ENCODE measurements at places on chromosomes 1 and 21.

DNA sequence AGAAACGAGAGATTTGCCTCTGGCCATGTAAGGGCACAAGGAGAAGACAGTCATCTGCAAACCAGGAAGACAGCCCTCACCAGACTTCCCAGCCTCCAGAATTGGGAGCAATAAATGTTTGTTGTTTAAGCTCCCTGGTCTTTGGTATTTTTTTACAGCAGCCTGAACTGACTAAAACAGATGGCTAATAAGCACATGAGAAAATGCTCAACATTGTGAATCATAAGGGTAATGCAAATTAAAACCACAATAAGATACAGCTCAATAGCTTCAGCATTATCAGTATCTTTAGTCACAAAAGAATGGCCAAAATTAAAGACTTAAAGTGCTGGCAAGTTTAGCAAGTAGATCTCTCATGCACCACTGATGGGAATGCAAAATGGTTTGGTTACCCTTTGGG, 11.7 kb downstream of the UBE2G2 start:
- DNase-seq, result no peak

GRCh38 chr21:28154121-28154520, 838.6 kb downstream of the LTN1 start:
- DNase-seq, result no peak

- DNase-seq, result peak; percentile 22
Measured at GRCh38 chr1:10338047-10338446, 60.8 kb upstream of the PGD start.

- no peak for DNase-seq
Measured at GRCh38 chr1:224783006-224783651, 146.3 kb upstream of the DNAH14 start.

DNA sequence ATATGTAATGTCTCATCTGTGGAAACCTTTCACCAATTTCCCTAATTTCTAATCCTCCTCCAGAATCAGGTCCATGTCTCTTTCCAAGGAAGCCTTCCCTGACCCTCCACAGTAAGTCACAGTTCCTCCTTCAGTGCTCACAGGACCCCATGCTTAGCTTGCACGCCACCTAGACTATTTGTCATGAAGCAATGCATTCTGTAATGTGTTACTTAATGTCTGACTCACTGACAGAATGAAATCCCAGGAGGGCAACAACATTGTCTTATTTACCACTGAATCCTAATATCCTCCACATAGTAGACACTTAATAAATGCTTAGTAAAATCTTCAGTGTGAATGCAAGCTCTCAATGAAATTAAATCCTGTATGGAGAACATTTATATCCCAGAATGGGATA, 245.9 kb upstream of the PLD5 start:
- no peak for DNase-seq

DNA sequence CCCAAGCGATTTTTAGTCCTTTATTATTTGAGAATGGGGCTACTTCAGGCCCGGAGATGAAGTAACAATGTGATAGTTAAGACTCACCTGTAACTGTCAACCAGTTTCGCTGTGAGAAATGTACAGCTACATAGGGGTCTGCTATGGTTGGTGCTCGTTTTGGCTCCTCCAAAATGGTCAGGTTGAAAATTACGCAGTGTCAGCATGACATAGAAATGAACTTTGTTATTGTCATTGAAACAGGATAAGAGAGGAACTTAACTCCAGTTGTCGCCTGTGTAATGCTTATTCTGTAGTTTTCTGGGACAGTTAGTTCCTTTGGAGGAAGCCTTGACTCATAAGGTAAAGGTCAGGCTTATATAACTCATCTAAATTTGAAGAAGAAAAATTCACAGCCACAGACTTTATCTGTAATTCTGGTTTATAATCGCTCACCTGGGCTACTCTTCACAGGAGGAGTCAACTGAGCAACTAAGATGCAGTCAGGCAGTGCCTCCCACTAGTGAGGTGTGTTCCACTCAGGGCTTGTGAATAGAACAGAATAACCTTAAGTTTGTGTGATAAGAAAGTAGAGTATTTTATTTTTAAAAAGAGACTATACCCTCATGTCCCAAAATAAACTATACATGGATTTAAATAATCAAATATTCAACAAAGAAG, 130.9 kb downstream of the CD247 start:
- DNase-seq, result no peak

- no peak for DNase-seq
Measured at GRCh38 chr1:203338335-203339036, 12.4 kb downstream of the FMOD start.

DNA sequence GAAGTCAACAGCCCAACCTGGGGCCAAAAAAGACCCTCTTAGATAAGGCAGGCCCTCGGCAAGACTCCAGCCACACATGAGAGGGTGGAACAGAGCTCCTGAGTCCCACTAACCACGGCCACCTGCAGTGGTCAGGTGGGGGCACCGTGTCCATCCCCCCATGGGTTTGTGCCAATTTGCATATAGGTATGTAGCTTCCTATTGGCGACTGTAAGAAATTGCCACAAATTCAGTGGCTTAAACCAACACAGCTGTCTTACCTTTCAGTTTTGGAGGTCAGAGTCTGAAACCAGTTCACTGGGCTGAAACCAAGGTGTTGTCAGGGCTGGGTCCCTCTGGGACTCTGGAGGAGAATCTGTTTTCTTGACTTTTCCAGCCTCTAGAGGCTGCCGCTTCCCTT, 59.3 kb downstream of the COL18A1 start:
- no peak for DNase-seq

- DNase-seq, result no peak
Measured at GRCh38 chr1:93827633-93828366, 51.2 kb downstream of the DNTTIP2 start.

DNA sequence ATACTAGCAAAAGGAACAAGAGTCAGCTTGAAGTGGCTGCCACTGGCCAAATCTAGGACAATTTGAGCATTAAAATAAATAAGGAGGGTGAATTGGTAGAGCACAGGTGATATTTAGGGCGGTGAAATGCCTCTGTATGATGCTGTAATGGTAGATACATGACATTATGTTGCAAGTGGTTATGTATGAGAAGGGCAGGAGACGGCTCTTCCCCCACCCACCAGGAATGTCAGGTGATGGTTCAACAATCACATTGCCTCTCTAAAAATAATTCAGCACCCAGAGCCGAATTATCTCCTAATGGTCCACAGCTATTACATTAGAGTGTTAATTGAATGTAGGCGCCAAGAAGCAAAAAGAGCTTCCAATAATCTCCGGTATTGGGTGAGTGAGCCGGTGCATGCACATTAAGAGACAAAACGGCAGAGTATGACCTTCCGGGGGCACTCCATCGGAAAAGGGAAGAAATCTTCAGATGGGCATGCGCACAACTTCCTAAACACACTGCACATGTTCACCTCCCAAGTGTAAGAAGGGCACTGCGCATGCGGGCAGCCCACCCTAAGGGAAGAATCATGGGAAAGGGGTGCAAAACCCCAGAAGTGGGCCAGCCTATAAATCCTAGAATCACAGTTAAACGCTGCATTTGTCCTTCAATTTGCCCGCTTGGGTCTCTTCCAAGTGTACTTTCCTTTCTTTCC, 6.8 kb upstream of the IFNAR1 start:
- DNase-seq, result no peak

DNA sequence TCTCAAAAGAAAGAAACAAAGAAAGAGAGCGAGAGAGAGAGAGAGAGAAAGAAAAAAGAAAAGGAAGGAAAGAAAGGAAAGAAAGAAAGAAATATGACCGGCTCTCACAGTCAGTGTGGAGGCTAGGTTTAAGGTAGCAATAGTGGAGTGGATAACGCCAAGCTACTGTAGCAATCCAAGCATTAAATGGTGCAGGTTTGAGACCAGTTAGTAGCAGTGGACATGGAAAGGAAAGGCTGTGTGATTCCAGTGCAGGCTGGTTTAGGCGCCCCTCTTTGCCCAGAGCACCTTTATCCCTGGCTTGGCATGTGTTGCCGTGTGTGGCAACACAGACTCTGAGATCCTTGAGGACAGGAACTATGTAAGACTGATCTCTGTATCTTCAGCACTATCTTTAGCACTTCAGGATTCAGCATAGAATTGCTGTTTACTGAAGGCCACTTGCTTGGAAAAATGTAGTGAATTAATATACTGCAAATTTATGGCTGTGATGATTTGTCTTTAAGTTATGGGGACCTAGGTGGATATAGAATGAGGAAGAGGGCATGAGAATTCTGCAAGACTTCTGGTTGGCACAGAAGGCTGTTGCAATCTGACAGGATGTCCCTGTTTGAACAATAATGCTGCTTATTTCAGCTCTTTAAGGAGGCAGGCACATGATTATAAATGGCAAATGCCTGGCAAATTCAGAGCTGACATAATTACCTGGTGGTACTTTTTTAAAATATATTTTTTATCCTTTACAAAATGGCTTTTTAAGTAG, 10.8 kb upstream of the OSBPL9 start:
- no peak for DNase-seq

- peak; percentile 25 for DNase-seq
Measured at GRCh38 chr1:206581571-206581981, 30.7 kb downstream of the EIF2D start.

DNA sequence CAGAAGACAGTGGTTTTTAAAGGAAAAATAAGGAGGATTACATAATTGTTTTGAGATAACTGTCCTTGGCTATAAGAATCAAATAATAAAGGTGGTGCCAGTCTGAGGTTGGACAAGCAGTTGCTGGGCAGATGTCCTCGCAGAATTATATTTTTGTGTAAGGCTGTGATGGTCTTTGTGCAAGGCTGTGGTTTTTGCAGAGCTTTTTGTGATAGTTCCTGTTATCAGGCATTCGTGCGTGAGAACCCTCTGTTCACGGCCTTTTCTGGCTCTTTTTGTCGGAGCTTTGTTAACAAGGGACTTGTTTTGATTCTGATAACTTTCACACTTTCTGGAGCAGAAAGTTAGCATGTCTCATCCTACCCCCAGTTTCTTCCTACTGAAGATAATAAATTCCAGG, 33.4 kb downstream of the SH3BP5L start:
- no peak for DNase-seq

GRCh38 chr1:231931846-231932454, 305.4 kb downstream of the DISC1 start:
- no peak for DNase-seq

Data from muscle of arm (tissue), 14 donors.